SK-MEL-5 (cell line): ENCODE measurements at places on chromosomes 3 and 15. TPM values are rescaled to one million over a fixed set of nuclear protein-coding genes. Genes with fewer than 3 reads are reported as not detected.

TMCO5A gene
- total RNA-seq = not detected in 2 replicates

DNA sequence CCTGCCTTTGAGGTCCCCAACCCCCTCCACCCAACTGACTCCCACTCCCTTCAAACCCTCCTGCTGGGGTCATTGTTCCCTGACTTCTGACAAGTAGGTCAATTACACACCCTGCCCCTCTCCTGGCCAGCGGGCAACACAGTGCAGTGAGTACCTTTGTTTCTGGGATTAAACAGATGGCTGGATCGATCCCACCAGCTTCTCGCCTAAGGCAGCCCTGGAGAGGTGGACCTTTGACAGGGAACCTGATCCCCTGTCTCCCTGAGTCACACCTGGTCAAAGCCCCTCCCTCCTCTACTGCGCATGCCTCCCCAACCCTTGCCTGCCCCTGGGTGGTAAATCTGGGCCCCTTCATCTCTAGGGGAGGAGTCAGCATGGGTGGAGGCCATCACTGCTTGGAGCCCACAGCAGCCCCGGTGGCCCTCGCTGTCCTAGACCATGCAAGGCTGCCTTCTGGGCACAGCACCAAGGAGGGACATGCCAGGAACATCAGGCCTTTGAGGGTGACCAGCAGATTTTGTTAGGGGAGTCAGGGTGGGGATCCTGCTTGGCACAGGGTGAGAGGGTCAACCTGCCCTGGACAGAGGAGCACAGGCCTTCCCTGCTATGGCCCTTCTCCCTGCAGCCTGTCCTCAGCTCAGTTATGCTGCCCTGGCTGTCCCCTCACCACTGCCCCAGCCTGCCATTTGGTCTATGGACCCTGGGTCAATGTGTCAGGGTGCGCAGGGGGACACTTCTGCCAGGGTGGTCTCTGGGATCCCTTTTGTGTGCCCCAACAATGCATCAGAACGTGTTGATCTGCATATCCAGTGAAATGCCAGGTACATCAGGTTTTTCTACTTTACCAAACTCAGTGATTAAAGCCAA, 9.8 kb upstream of the PRR23E start:
- DNase-seq = no peak

CHRM5 gene
- total RNA-seq = not detected in 2 replicates

CASR gene
- total RNA-seq = not detected in 2 replicates

DNA sequence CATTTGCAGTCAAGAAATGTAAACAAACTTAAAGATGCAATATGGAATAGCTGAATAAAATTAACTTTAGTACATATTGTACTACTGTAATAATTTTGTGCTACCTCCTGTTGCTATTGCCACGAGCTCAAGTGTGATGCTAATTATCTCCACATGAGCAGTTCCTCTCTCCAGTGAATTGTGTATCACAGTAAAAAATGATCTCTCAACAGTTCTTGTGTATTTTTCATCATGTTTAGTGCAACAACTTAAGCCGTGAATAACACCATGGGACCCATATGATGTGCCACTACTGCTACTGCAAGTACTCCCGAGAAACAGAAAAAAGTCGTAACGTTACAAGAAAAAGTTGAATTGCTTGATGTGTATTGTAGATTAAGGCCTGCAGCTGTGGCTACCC, 12.4 kb downstream of the RIOX2 start:
- DNase-seq = no peak

DNA sequence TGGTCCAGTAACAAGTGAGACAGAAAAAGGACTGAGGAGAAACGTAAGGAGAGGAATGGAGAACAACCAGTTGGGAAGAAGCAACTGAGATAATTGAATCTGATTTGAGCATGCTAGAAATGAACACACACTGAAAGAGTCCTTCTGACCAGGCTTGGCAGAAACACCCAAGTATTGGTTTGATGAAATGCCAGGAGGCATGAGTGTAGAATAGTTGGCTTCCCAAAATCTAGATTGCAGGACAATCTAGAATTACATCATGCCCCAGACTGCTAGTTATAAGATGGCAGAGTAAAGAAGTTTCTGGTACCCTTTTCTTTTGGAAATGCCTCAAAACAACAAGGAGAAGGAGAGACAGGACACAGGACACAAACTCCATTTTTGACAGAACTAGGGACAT, 189.7 kb upstream of the STT3B start:
- no peak for DNase-seq

GRCh38 chr15:71807125-71807629, 3.2 kb upstream of the NR2E3 start:
- no peak for DNase-seq

PARP15 gene
- 0.37 TPM in 1 of 2 replicates, not detected in the other for total RNA-seq

DNA sequence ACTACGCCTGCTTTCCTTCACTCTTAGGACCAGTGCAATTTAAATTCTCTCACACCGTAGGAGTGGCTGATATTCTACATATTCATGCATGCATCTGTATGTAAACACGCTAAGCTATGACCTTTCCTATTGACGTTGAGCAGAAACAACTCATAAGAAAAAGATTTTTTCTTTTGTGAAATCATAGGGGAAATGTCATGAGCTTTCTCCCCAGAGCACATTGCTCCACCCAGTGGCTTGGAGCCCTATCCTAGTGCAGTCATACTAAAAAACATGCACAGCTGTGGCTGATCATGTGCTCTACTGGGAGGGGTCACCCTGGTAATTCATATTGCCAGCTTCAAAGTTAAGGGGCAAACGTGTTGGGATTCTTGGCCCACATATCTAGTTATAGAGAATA, 1.8 kb upstream of the MESD start:
- peak; percentile 88 for DNase-seq

- DNase-seq = no peak
Measured at GRCh38 chr3:170889630-170890029, 18.8 kb downstream of the EIF5A2 start.

- no peak for DNase-seq
Measured at GRCh38 chr3:108119398-108120104, 28.7 kb upstream of the CD47 start.

CFAP20DC gene
- 5.5 and 5.7 TPM in 2 replicates for total RNA-seq

- DNase-seq = no peak
Measured at GRCh38 chr15:93179072-93179471, 90.1 kb upstream of the RGMA start.

SERPINI2 gene
- total RNA-seq = not detected in 2 replicates

DNA sequence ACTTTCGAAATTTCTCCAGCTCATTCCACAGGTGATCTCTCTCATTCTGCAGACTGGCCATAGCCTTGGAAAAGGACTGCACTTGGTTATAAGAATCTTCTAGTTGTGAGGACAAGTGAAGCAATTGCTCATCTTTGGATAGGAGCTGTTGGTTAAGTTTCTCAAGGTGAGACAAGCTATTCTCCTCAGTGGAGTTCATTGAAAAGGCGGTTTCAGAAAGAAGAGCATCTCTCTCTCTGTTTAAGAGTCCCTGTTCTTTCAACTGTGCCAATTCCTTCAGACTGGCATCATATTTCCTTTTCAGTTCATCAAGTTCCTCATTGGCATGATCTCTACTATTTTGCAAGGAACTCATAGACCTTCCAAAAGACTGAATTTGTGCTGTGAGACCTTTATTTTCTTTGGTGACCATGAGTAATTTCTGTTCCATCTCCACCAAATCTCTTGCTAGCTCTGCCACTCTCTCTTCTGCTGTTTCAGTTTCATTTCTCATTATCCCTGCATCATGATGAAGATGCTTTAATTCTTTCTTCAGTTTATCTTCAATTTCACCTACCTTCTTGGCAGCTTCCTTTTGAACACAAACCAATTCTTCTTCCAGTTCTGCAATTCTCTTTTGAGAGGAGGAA, 30.2 kb upstream of the HCLS1 start:
- no peak for DNase-seq
